Esophagus squamous epithelium (tissue), 5 donors: ENCODE measurements at places on chromosomes 16 and 17.

GRCh38 chr17:58377093-58377601, 25.1 kb upstream of the SUPT4H1 start:
- no peak for DNase-seq

GRCh38 chr17:50428831-50429424, 2.9 kb downstream of the ACSF2 start:
- DNase-seq = no peak

GRCh38 chr17:42289611-42290181, 1.4 kb downstream of the STAT5A start:
- DNase-seq = no peak

GRCh38 chr17:1978396-1978949, 46.7 kb downstream of the RTN4RL1 start:
- DNase-seq = no peak

GRCh38 chr17:40516581-40517285, 15.3 kb upstream of the TNS4 start:
- no peak for DNase-seq

DNA sequence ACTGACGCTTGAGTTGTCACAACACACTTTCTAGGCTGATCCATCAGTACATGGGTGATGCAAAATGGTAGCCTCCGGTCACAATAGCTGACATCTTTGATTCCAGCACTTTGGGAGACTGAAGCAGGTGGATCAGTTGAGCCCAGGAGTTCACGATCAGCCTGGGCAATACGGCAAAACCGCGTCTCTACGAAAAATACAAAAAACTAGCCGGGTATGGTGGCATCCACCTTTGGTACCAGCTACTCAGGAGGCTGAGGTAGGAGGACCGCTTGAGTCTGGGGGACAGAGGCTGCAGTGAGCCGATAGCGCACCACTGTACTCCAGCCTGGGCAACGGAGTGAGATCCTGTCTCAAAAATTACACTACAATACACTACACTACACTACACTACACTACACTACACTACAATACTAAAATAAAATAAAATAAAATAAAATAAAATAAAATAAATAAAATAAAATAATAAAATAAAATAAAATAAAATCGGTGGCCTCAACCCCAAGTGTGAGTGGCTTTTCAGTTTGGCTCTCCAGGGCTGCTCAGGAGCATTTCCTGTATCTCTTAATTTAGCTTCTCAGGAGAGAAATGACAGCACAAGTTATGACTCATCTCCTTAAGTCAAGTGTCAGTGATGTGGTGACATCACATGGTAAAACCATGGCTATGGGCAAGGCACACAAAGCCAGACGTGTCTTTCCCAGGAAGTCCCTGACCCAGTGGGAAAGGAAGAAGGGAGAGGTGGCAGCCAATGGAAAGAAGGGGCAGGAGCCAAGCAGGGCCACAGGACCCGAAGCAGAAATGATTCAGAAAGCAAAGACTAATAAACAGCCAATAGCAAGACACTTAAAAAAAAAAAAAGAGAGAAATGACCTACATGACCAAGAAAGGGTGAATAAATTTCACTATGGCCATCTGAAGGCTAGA, 75.3 kb upstream of the TBC1D3K start:
- DNase-seq = no peak

DNA sequence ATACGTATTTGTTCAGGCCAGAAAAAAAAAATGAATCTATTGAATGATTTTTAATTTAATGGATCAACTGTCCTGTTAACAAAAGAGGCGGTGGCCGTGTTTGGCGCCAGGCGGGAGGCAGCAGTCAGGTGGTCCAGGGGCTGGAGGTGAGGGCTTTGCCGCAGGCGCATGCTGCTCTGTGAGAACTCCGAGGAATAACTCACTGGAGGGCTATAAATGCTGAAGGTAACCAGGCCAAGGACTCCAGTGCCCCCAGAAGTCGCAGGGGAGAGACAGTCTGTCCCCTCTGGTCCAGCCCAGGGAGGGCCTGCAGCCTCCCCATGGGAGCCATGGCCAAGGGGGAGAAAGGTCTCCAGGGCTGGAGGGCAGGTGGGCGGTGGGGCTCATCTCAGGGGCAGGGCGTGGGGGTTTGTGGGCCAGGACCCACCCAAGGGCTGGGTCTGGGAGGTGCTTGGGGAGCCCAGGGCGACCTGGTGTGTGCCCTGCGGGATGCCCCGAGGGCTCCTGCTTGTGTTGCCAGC, 7.1 kb upstream of the BAHCC1 start:
- DNase-seq = no peak

- DNase-seq = no peak
Observed at GRCh38 chr17:8125154-8125946, 1.4 kb upstream of the HES7 start.

DNA sequence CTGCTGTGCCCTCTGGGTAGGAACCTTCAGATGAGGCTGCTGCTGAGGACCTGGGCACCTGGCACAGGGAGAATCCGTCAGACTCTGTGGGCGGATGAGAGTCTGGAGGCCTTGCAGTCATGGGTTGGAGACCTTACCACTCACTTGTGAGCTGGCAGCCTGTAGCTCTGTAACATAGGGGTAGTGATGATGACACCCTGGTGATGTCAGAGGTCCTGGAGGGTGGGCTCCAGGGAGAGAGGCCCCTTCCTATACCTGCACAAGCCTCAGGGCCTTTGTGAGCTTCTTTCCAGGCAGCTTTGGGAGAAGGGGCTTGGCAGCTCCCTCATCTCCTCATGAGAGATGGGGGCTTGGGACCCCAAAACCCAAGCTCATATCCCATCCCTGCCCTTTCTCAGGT, 1.6 kb downstream of the MIEF2 start:
- no peak for DNase-seq

GRCh38 chr16:82149536-82149935, 20.5 kb downstream of the MPHOSPH6 start:
- no peak for DNase-seq

DNA sequence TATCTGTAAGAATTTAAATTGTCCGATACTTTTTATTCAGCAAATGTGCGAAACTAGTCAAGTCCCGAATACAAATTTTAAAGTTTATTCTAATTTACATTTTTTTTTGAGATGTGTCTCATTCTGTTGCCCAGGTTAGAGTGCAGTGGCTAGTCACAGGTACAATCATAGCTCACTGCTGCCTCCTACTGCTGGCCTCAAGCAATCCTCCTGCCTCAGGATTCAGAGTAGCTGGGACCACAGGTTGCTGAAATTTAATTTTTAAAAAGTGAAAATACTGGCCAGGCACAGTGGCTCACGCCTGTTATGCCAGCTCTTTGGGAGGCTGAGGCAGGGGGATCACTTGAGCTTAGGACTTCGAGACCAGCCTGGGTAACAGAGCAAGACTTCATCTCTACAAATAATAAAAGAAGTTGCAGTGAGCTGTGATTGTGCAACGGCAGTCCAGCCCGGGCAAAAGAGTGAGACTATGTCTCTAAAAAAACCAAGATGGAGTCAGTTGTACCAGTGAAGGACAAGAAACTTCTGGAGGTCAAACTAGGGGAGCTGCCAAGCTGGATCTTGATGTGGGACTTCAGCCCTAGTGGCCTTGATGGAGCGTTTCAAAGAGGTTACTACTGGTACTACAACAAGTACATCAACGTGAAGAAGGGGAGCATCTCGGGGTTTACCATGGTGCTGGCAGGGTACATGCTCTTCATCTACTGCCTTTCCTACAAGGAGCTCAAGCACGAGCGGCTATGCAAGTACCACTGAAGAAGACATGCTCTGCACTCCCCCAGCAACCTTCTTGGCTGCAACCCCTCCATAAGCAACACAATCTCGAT, 5.6 kb downstream of the POLG2 start:
- DNase-seq = no peak

DNA sequence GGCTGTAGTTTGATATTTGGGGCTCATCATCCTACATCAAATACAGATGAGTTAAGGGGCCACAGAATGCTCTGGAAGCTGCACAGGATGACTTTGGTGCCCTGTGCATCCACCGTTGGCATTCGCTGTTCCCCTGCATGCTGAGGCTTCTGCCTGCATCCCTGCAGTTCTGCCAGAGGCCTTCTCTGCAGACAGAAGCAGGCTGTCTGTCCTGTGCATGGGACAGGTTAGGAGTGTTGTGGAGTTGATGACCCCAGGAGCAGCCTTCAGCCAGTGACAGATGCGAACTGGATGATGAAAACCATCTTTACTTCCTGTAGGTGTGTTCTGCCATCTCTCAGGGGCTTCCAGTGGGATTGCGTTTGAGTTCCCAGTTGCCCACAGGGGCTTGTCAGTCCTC, 13.6 kb upstream of the TNS4 start:
- DNase-seq = no peak

DNA sequence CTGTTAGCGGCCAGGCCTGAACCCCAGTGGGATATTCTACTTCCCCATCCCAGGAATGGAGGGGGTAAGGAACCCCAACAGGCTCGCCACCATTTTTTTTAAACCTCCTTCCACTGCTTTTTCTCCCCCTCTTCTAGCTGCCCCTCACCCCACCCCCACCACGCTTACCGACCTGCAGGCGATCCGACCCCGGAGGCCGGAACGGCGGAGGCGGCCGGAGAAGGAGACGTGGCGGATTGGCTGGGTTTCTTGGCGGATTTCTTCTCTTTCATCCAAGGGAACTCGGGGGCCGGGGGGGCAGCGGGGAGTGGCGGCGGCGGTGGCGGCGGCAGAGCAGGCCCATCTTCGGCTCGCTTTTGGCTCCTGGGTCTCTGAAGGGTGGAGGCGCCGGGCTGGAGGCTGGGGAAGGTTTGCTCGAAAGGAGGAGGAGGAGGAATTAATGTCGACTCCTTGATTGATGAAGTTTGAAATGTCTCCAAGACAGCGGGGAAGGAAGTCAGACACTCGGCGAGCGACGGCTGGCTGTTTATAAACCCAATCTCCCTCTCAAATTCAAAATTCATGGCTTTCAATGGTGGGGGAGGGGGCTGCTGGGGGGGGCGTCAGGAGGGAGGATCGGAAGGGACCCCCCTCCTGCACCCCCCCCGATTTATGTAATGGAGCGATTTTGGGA, 424 bp downstream of the HOXB2 start:
- no peak for DNase-seq

- no peak for DNase-seq
Observed at GRCh38 chr16:30924913-30925631, 1.7 kb downstream of the FBXL19 start.

DNA sequence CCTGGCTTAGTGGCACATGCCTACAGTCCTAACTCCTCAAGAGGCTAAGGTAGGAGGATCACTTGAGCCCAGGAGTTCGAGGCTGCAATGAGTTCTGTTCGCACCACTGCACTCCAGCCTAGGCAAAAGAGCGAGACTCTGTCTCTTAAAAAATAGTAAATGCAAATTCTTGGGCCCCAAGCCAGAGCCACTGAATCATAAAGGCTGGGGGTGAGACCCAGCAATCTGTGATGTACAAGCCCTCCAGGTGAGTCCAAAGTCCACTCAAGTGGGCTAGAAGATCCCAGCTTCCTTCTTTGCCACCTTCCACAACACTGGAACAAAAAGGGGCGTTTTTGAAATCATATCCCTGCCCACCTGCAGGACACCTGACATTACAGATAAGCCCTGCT, 16.9 kb downstream of the TRIM25 start:
- no peak for DNase-seq

DNA sequence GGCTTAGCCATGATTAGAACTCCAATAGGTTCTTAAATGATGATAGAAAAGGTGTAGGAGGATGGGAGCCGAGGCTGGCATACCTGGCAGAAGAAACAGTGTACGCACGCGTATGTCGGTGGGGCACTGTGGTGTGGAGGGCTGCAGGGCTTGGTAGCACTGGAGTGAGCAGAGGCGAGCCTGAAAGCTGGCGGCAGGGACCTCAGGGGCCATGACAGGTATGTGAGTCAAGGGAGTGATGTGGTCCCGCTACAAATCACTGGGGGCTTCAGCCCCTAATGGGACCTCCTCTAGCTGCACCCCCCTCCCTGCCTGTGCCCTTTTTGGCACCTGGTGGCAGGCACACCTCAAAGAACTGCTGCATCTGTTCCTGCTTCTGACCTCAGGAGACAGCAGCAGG, 67.3 kb downstream of the RAI1 start:
- no peak for DNase-seq

DNA sequence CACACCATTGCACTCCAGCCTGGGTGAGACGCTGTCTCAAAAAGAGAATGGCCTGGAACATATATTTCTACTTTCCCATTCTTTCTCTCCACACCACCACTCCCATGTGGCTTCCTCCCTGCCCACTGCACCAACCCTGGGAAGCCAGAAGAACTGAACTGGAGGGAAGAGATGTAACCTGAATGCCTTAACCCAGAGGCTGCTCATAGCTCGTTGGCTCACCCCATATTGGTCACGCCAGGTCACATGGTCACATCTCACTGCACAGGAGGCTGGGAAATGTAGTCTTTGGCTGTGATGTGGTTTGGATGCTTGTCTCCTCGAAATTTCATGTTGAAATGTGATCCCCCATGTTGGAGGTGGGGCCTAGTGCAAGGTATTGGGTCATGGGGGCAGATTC, 5.9 kb upstream of the DNAH17 start:
- no peak for DNase-seq

DNA sequence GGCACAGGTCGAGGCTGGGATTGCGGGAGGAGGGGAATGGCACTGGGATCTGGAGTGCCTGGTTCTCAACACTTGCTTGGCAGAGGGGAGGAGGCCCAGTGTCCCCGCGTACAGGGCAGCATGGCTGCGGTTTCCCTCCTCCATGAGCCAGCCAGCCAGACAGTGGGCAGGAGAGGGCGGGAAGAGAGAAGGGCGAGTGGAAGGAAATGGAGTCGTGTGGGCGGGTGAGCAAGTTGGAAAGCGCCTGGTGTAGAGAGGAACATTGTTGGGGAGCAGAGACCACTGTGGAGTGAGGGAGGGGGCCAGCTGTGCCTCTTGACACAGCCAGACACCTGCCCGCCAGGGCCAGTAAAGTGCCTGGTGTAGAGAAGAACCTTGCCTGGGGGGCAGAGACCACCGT, 130.5 kb downstream of the OR1D5 start:
- DNase-seq = no peak

- DNase-seq = no peak
Observed at GRCh38 chr16:87674419-87674818, 72.1 kb downstream of the JPH3 start.

GRCh38 chr16:56637814-56638750, at the start of gene MT1A:
Gene MT1A, plus strand, starts transcription at chr16:56638666. Its CDS starts 73 bp downstream, at chr16:56638739.
- no peak for DNase-seq

GRCh38 chr16:22685459-22685830, 128.5 kb upstream of the HS3ST2 start:
- DNase-seq = no peak

DNA sequence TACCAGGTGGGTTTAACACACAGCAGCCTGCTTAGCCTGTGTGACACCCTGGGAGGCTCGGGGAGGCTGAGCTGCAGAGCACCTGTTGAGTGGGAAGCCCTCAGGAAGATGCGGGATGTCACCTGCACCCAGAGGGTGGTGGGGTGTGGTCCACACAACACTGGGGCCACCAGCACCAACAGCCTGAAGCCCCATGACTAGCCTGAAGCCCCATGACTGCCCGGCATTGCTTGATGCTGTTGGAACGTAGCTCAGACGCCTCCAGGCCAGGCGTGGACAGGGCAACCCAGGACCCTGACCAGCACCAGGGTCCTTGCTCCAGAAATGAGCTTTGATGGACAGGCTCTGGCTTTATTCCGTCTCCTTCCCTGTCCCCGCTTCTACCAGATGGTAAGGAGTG, 76.3 kb upstream of the ZNF469 start:
- no peak for DNase-seq
